Adipocyte (in vitro differentiated cells): ENCODE measurements at places on chromosomes 7 and 10.

DNA sequence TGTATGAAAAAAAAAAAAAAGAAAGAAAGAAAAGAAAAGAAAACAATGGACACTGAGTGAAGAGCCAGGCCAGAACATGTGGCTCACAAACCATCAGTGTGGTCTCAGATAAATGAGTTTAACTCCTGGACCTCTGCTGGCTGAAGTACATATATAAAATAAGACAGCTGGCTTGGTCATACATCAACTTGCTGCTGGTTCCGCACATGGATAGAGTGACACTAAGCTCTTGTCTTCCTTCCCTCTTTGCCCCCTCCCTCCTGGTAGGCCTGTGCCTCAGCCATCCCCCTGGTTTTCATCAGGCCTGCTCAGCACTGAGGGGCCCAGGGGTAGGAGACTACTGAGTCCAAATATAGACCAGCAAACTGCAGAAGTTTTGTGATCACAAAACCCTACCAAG lies 58.1 kb upstream of the DGKI start:
- DNase-seq: no peak

DNA sequence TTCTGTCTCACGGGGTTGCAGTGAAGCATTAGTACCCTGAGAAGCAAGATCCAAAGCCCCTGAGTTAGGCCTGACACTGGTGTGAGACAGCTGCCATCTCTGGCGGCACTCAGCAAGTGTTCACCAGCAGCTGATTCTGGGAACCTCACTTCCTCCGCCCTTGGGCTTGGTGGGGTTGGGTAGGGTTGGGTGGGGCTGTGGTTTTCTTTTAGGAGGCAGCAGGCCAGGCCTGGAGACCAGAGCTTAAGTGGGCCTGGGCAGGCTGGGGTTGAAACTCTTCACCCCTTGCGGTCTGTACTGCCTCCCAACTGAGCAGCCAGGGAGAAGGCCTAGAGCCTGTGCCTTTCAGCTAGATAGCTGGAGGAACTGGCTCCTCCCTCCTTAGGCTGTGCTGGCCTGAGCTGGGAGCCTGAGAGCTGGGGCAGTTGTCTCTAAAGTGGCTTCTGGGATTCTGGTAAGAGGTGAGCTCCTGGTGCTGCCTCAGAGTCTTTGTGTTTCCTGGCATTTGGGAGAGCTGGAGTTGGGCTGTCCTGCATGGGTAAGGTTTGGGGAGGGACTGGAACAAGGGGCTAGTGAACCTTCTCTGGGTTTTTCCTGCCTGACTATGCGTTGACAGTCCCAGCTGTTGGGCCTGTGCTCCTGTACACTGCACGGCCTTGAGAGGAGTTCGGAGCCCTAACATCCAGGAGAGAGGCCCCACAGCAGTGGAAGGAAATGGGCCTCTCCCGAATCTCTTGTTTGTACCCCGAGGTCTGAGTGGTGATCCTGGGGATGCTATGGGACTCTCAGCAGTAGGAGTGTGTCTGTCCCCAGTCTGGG lies 5.1 kb downstream of the TSPAN14 start:
- DNase-seq: peak; percentile 87

DNA sequence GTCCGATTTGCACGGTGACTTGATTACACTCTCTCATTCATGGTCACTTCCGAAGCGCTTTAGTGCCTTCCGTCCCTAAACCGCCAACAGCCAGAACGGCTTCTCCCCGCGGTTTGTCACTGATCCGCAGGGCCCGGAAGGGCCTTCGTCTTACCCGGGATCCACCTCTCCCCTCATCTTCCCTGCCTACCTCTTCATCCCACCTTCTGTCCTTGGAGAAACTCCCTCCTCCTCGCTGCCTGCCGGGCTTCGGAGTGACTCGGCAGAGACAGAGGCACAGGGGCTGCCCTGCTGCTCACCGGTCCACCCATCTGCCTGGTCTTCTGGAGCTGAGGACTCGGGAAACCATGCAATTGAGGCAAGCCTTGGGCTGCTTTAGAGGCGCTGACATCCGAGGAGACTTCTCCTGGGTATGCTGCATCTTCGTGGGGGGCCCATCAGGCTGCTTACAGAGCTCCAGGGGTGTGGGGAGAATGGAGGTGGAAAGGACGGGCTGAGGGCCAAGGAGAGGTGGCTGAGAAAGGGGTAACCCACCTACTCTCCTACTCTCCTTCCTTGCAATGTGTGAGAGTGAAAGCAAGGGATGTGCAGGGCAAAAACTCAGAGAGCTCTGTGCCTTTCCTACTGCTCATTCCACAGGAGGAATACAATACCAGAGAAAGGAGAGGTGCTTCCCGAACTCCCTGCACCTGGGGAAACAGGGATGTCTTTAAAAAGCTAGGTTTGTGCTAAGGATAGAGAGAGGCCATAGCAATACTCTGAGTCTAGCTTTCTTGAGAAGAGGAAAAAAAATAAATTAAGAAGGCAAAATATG lies 1.0 kb upstream of the HOXA11 start:
- DNase-seq: no peak

GRCh38 chr7:119561751-119562150 lies 711.2 kb upstream of the KCND2 start:
- DNase-seq: no peak

- peak; percentile 69 for DNase-seq
Measured at GRCh38 chr10:6141296-6142151, 52.7 kb downstream of the RBM17 start.

GRCh38 chr10:133465950-133466474 lies 12.3 kb downstream of the SCART1 start:
- DNase-seq: no peak

GRCh38 chr7:50282813-50283605 lies 21.5 kb upstream of the IKZF1 start:
- DNase-seq: no peak

DNA sequence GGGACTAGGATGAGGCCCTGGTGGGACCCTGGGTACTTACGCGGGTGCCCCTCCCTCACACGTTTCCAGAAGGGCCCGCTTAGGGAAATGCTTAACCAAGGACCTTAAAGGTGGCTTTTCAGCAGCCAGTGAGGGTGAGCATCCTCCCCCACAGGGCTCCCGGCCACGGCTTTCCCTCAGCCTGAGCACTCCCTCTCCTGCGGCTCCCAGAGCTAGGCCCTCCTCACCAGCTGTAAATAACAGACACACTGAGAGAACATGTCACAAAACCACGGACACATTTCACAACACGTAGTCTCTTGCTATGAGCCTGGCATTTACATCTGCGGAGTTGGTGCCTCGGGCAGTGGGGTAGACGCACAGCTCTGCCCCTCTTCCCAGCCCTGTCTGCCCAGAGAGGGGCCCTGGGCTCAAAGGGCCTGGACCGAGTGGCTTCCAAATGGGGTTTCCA lies 25.2 kb downstream of the GRID1 start:
- peak; percentile 41 for DNase-seq

- DNase-seq: peak; percentile 56
Measured at GRCh38 chr7:65722361-65722792, 150.5 kb upstream of the VKORC1L1 start.

DNA sequence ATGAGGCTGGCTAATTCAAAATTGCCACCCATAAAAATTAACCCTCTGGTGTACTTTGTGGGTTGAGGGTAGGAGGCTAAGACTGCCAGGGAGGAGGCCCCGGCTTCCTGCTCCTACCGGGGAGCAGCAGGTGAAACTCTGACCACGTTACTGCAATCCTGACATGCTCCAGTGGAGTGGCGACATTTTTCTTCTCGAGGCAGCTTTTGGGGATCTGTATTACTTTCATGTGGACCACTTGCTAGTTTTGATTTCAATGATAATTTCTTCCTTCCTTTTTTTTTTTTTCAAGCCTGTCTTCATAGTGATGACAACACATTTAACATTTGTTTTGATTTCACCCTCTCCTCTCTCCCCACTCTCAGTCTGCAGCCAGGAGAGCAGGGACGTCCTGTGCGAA lies 14.6 kb downstream of the GATA3 start:
- DNase-seq: no peak

- DNase-seq: peak; percentile 85
Measured at GRCh38 chr7:117673839-117674238, 194.0 kb downstream of the CFTR start.

DNA sequence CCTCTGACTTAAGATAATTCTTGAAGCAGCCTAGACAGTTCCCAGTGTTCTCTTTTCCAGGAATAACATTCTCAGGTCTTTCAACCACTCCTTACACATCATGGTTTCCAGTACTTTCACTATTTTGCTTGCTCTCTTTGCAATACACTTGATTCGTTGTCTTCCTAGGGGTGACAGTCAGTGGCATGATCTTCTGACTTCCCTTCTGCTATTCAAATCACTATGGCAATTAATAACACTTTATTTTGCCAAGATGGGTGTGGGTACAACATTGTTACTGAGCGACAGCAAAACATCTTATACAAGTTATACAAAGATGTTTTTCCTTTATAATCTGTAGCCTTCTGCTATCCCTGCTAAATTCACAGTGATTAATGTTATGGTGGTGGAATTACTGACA lies 15.3 kb downstream of the ARL3 start:
- DNase-seq: no peak

GRCh38 chr10:100600218-100600617 lies 64.5 kb downstream of the HIF1AN start:
- no peak for DNase-seq

DNA sequence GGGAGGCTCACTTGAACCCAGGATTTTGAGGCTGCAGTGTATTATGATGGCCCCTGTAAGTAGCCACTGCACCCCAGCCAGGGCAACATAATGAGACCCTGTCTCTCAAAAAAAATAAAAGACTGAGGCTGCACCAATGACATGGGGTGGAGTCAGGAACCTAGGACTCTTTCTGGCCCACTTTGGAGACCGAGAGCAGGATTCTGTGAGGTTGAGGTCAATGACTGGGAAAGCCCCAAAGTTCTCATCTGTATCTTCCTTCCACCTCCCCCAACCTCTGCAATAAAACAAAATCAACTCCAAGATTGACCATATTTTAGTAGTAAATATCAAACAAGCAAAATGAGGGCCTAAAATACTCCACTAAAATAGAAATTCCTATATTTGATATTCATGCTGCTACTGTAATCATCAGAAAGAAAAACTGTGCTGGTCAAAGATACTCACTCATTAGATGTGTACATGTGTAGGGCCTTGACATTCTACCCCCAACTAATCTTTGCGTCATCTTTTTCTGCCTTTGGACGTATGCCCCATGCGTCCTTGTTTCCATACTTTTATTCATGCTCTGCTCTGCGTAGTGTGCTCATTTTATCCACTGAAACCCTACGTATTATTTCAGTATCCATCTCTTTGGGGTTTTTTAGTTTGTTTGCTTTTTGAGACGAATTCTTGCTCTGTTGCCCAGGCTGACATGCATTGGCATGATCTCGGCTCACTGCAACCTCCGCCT lies 23.8 kb downstream of the WBP1L start:
- no peak for DNase-seq

DNA sequence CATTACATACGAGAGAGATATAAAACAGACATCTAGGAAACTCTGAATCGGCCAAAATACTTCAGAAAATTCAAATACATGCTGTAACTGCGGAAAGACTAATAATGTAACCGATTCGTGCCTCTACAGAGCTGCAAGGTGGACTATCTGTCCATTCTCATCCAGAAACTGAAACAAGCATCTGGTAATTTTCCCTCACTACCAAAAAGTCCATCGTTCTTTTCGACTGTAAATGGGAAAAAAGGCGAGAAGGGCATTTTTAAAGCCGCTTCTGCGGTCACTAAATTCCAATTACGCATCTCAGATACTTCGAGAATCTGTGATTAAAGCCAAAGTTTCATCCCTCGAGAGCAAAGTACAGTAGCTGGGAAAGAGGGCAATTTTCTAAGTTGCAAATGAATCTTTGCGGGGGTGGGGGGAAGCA lies 1.3 kb downstream of the OGA start:
- DNase-seq: no peak

- DNase-seq: no peak
Measured at GRCh38 chr10:93073539-93074146, at the start of gene CYP26A1. CYP26A1 (plus strand) TSS chr10:93073893; CDS start chr10:93073935, 42 bp downstream.

DNA sequence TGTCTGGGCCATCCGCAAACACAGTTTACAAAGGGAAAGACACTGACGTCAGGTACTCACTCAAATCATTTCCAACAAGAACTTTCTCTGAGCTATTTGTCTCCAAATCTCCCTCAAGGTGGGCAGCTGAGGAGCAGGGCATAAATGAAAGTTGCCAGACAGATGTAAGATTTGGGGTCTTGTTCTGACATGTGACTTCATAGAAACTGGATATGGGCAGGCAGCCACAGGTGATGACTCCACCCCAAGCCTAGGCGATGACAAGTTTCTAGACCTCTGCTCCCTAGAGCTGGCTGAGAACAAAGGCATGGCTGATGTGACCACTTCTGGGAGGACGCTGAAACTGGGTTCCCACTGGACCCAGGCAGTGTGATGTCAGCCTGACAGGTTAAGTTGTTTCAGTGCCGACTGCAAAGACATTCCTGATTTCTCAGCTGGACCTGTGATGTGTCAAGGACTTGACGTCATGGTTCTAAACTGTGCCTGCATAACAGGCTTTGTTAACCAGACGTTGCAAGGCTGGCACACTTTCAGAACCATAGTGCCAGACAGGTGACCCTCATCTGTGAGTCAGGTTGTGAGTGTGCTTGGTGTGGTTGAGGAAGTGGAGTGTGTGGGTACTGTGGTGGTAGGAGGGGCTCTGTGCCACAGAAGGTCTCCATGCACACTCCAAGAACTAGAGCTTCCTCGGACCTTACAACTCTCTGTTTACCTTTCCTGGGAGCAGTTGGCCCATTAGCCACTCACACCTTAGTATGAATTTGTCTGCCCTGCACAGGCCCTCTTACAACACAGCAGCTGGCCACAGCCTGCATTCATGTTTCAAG lies 39.9 kb upstream of the EBF3 start:
- DNase-seq: no peak
